Nucleus accumbens (tissue), 56 donors: ENCODE measurements at places on chromosomes 11 and 22.
A peak's percentile ranks its signal among the peaks of the same experiment; 100 is the strongest.

- DNase-seq: no peak
Observed at GRCh38 chr11:57422669-57423068, 4.3 kb downstream of the SLC43A3 start.

- no peak for DNase-seq
Observed at GRCh38 chr22:49466878-49467595, 360.6 kb downstream of the BRD1 start.

DNA sequence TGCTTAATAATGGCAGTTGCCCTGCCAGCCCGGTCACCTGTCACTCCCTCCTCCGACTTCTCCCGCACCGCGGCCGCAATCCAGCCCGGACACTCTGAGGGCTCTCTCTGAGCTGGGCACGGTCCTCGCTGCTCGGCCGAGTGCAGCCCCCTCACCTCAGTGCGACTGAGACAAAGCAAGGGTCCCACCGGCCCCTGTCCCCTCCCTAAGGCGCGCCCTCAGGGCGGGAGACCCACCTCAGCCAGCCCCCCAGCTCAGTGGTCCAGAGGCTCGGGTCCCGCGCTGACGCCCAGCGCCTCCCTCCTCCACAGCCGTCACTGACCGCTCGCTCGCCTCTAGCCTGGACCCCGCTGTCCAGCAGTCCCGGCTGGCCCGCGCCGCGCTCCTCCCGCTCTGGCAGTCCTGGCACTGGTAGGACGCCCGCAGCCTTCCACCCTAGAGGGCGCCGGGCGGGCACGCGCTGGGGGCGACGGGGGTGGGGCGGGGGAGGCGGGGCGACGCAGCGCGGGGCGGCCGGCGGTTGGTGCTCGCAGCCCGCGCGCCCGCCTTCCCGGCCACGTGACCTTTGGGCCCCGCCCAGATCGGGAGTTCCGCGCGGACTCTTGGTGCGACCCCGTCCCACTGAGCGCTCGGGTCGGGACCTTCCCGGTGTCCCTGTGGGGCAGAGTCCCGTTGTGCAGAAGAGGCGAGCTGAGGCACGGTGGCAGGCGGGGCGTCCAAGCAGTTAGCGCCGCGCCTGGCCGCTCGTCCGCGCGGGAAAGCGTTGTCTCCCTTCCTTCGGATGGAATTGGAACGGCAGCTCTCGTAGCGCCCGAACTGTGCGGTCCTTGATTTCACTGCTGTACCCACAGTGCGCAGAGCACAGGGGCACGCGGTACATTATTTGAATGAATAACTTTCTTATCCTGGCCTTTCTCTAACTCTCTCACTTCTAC lies 7.8 kb upstream of the L3MBTL2 start:
- peak; percentile 64 for DNase-seq

- DNase-seq: no peak
Observed at GRCh38 chr11:17923217-17923616, 89.6 kb downstream of the SERGEF start.

DNA sequence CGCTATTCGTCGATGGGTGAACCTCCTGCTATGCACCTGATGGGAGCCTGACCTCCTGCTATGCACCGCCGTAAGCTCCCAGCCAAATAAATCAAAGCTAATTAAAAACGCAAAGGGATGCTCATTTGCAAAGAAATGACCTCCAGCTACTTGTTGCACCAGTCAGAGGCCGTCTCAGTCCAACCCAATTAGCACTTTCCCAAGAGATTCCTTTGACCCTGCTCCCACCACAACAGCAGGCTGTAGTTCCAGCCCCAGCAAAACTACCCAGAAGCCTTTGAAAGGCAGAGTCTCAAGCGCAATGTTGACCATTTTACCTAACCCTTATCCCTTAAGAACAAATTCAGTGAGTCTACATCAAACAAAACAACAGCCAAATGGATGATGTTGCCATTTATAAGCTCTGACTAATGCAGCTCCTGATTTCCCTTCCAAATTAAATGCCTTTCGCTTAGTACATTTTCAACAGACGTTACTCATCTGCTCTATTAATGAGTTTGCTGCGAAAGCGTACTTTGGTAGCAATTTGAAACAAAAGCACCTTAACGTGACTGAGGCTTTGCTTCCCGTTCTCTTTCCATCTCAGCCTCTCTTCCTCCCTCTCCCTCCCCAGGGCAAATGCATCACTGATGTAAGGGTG lies 17.2 kb upstream of the BSX start:
- DNase-seq: no peak

DNA sequence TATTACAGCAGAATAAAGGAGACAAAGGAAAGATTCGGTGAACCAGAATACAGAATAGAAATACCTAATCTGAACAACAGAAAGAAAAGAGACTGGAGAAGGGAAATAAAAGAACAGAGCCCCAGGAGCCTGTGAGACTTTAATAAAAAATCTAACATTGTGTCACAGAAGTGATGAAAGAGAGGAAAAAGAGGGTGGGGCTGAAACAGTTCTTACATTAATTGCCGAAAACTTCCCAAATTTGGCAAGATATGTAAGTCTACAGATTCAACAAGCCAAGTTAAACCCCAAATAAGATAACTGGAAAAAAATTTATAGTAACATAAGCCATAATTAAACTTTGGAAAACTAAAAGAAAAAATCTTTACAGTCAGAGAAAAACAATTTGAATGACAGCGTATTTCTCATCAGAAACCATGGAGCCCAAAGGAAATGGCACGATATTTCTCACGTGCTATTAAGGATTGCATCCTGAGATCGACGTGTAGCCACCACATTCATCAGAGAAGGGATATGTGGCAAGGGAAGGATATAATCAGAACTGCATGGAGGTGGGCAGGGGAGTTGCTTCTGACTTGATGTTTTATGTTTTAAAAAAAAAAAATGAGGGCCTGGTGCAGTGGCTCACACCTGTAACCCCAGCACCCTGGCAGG lies 73.9 kb downstream of the SGSM3 start:
- no peak for DNase-seq

DNA sequence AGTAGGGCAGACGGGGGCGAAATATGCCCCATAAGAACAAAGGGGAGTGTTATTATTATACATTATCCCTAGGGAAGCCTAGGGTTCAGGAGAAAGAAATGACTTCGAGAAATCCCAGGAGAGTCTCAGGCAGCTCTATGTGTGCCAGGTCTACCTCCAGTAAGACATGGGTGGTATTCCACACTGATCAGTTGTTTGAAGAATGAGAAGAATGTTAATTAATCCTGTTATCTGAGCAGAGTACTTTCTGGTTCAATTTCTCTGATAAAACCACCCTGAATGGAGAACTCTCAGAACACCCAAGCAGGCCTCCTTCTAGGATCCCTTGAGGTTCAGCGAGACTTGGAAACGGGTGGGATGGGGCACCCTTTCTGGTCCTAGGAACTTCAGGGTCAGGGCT lies 46.2 kb downstream of the PRR5L start:
- no peak for DNase-seq

DNA sequence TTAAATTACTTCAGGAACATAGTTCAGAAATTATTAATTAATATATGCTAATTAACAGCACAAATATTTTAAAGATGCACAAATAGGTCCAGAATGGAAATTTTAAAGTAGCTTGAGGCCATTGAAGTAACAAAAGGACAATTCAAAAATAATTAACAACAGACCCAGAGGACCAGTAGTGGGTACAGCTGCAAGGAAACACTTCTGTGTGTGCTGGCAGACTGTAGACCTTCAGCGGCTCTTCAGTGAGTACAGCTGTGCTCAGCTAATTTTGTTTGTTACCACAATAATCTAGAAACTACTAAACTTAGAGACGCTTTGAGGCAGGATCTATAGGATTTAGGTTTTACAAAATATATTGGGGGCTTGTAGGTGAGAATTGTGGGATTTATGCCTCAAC lies 103.8 kb downstream of the GRIA4 start:
- no peak for DNase-seq

GRCh38 chr11:68821670-68822069 lies 20.0 kb downstream of the CPT1A start:
- no peak for DNase-seq

DNA sequence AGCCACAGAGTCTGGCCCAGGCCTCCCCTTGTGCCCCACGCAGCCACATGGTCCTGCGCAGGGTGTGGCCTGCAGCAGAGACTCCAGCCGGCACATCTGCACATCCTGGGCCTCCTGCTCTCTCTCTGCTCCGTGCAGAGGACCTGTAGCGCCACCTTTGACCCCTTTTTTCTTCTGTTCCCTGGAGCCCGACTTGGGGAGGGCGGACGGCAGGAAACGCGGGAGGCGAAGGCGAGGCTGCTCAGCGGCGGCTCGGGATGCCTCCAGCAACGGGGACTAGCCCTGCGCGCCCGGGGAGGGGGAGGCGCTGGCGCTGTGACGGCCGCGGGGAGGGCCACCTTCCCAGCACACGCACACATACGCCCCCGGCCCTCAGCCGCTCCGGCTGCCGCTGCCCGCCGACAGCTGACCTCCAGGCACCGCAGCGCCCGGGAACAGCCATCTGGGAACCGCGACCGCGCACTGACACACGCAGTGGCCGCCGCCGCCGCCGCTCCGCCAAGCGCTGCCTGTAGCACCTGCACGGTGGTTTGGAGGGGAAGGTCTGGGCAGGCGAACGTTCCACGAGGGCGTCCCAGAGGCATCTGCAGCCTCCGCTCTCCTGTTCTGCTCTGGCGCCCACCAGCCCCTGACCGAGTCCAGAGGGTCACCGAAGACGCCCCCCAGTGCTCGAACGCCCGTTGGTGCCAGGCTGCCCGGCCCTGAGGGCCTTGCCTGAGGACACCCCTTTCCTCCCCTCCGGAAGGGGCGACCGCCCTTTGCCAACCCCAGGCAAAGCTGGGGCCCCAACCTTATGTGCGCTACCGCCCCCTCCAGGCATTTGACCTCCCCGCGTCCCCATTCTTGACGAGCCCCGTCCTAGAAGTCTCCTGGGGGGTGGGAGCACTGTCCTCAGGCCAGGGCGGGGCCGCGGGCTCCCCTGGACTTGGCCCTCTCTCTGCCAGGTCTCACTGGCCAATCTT lies 16.9 kb upstream of the C22orf42 start:
- DNase-seq: no peak

- DNase-seq: no peak
Observed at GRCh38 chr22:36586852-36587251, 57.9 kb upstream of the EIF3D start.

DNA sequence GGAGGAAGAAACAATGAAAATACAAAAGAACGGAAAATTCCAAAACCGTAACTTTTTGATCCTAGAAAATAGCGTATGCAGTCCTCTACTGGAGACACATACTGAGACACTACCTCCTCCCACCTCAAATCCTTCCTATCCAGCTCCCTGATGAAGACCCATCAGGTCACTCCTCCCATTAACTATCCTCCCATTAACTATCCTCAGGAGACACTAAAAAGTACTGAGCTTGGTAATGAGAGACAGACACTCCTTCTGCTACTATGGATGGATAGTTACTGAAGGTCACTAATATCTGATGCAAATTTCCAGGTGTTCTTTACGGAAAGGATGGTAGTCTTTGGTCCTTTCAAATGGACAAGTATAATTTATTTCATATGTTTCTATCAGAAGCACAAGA lies 237.5 kb upstream of the BLID start:
- no peak for DNase-seq

GRCh38 chr11:120331301-120331996 lies 4.8 kb upstream of the ARHGEF12 start:
- no peak for DNase-seq

GRCh38 chr11:12085371-12086251 lies 24.8 kb upstream of the MICAL2 start:
- DNase-seq: no peak

DNA sequence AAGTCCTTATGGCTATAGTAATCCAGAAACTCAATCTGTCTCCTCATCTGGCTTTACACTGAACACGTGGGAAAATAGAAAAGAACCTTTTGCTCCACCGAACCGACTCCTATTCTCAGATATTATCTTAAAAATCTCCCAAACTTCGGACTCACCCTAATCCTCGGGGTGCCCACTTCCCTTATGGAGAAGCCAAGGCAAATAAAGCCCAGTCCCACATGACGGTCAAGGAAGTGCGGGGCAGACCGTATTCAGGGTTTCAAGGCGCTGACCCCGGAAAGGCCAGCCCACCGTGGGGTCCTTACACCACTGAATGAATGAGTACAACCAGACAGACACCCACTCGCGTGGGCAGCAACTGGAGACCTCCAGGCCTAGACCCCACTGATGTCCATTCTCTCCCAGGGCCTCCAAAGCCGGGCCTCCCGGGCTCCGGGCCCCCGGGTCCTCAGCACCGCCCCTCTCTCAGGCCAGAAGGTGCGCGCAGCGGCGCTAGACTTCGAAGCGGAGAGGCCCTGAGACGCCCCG lies 489 bp downstream of the NUP98 start:
- no peak for DNase-seq

DNA sequence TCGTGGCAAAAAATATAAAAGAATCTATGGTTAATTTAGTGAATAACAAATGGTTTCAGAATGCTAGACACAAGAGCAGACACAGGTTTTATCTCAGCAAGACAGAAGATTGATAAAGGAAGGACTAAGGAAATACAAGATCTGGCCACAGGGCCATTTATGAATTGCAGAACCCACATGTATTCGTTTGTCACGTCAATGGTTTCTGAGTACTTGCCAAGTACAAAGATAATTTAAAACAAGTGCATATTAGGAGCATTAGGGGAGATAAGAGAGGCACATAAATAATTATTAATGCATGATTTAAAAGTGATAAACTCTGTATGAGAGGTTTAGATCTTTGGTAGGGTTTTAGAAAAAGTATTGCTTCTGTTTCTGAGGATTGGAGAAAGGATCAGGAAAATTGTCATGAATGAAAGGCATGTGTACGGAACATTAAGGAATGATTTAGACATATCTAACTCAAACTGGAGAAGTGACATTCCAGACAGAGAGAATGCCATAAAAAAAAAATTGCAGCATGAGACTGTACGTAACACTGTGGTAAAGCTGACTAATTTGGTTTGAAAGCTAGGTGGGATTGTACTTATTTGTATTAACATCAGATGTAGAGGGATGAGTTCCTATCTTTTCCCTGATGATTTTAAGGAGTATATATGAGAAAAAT lies 727.1 kb downstream of the NELL1 start:
- no peak for DNase-seq

DNA sequence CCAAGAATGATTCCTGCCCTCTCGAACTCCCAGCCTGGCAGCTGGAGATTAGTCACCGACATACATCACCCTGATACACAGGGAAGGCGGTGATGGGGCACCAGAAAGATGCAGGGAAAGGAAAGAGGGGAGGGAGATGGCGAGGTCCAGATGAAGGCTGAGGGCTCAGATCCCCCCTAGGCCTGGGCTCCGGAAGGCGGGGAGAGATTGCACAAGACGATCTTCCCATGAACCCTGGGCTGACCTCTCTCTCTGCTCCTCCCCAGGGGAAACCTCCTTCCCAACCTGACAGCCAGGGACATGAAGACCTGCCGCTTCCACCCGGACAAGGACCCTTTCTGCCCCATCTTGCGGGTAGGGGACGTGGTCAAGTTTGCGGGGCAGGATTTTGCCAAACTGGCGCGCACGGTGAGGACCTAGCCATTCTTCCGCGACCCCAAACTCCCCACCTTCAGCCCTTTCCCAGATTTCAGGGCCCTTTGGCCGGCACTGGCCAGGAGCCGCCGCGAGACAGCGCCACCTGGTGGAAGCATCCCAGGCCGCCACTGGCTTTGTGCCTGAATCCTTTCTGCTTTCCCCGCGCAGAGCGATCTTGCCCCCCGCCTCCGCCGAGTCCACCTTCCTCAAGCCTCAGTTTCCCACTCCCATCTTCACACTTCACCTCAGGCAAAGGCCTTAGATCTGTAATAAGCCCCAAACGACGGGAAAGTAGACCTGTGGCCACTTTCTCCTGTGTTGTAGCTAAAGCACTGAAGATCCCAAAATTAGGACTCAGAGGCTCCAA lies 11.5 kb downstream of the P2RX3 start:
- peak; percentile 30 for DNase-seq
